ENCODE measurements at places on chromosomes 5 and 9.

- no peak for DNase-seq
These were observed 99.2 kb downstream of the PHF2 start for GRCh38 chr9:93675336-93676150.

- no peak for DNase-seq
These were observed 4.1 kb upstream of the MCCC2 start for GRCh38 chr5:71582945-71583584.

DNA sequence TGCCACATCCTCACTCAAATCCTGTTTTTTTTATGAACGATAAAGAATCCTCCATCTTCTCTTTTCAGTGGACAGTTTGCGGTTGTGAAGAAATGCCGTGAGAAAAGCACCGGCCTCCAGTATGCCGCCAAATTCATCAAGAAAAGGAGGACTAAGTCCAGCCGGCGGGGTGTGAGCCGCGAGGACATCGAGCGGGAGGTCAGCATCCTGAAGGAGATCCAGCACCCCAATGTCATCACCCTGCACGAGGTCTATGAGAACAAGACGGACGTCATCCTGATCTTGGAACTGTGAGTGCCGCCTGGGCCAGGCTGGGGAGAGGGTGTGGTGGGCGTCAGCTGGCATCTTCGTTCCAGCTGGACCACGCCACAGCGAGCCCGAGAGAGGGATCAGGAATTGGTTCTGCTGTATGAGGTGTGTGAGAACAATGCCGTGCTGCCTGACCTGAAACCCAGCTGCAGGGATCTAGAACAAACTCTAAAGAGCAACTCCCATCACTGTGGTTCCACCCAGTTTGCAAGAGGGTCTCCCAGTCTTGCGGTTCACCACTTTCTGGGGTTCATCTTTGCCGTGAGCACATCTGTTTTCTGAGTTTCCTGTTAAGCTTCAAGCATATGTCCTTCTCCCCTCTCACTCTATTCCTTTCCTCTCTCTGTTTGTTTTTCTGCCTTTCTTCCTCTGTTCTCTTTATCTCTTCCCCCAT lies 107.4 kb downstream of the DAPK1 start:
- DNase-seq, result no peak

GRCh38 chr9:92989561-92989960 lies 42.2 kb downstream of the FGD3 start:
- DNase-seq, result no peak

DNA sequence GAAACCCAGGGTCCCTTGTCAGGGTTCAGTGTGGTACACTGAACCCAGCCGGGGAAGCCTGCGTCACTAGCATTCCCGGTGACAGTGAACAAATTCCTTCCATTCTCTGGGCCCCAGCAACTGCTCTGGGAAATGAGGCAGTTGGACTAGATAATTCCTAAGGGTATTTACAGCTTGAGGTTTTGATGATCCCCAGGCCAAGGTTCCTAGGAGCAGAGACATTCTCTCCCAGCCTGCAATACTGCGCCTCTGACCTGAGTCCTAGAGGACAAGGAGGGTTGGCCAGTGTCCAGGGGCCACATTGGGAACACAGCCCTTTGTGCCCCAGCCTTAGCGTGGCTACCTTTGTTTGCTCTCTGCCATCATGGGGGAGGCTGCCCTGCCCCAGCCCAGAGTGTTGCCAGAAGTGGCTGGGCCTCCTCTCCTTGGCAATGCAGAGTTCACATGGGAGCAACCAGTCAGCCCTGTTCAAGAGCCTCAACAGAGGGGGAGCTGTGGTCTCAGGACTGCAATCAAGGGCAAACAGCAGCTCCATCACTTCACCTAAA lies 178.2 kb downstream of the SEC61B start:
- no peak for DNase-seq

DNA sequence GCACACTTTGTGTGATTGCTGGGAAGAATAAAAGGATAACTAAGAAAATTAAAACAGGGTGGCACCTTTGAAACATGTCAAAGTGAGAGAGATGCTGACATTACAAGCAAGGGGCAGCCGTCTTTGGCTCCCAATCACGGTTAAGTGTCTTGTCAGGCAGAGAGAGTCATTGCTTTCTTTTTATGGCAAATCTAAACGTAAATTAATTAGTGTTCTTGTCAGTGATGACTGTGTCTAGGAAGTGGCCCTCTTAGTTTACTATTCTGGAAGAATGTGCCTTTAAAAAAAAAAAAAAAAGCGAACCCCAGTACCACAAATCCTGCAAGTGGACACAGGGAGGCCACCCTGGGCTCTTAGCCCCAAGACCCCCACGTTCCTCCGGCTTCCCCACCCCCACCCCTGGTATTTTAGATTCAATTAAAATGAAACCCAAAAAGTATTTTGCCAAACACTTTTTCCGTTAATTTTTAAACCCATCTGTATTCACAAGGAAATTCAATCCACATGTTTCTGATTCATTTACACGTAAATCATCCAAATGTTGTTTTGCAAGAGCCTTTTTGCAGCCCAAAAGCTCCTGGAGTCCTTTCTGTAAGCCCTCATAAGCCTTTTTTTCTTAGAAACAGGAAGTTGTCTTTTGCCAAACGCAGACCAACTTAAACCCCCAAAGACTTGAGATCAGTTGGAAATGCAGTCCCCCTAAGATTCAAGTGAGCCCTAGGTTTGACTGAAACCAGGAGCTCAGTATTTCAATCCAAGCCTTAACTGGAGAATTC lies 399.3 kb downstream of the EBF1 start:
- no peak for DNase-seq

DNA sequence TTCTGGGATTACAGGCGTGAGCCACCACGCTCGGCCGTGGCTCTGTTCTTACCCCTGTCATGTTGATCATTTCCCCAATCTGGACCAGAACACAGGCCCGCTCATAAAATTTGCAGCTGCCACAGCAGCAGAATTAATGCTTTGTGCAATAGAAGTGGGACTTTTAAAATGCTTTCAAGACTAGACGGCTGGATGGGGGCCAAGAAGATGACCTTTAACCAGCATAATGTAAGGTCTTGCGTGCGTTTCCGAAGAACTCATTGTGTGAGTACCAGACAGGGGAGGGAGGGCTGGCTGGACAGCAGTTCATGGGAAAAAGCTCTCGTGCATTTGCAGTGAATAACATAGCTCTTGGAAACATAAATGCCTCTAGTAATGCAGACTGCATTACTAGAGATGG lies 3.5 kb upstream of the WDR38 start:
- DNase-seq, result no peak

GRCh38 chr5:76274571-76274970 lies 128.5 kb upstream of the IQGAP2 start:
- no peak for DNase-seq

DNA sequence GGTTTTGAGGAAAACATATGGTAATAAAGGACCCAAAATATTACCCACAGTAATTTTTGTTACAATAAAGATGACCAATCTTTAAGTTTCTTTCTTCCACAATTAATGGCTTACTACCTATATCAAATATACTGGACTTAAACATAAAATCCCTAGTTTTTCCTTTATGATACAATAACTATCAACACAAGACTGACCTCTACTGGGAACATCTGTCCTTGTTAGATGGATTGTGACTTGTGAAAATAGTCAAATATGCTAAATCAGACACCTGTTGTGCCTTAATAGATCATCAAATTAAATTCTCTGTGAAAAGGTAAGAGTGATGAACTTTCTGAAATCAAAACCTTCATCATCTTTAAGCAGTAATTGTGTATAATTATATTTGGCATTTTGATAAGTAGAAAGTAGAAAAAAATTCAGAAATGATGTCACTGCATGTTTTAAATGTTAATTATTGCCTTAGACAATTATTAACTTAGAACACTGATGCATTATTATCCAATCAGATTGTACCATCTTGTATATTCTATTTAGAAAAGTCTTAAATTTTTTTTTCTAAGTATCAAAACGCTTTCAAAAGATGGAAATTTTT lies 113.6 kb downstream of the DEPDC1B start:
- DNase-seq, result no peak

DNA sequence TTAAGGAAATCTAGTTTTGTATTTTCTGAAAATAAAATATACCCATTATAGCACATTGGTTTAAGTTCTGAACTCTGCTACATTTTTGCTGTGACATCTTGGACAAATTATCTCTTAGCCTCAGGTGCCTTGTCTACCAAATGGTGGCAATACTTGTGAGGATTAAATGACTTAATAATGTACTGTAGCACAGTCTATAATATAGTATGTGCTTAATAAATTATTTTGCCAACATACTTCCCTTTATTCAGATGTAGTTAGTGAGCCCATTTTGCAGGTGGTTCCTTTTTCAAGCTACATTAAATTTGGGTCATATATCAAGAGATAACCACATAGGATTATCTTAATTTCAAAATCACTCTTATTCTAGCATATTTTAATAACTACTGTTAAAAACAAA lies 3.2 kb downstream of the ETF1 start:
- no peak for DNase-seq

- no peak for DNase-seq
These were observed 81.1 kb upstream of the KLF9 start for GRCh38 chr9:70495514-70495913.

DNA sequence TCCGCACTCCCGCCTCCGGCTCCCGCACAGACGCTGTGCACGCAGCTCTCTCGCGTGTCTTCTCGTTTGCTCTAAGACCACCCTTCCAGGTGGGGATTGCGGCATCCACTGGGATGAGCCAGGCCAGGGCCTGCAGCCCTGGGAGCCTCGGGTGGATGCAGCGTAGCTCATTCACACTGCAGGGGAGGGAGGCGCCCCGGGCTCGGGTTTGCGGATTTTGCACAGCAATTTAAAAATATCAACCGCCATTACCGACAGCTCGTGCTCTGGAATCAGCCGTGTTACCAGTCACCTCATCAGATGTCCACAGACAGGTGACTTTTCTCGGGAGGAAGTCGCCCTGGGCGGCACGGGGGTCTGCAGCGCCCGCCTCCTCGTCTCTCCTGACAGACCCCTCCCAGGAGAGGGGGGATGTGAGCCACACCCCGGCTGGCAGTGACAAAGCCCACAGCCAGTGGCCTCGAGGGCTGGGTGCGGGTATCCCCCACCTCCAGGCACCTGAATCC lies 20.8 kb upstream of the SLC6A3 start:
- DNase-seq, result no peak

- peak; percentile 82 for DNase-seq
These were observed 77.1 kb downstream of the SUSD1 start for GRCh38 chr9:112097712-112098688.

GRCh38 chr9:107042606-107043005 lies 179.6 kb downstream of the ZNF462 start:
- no peak for DNase-seq

DNA sequence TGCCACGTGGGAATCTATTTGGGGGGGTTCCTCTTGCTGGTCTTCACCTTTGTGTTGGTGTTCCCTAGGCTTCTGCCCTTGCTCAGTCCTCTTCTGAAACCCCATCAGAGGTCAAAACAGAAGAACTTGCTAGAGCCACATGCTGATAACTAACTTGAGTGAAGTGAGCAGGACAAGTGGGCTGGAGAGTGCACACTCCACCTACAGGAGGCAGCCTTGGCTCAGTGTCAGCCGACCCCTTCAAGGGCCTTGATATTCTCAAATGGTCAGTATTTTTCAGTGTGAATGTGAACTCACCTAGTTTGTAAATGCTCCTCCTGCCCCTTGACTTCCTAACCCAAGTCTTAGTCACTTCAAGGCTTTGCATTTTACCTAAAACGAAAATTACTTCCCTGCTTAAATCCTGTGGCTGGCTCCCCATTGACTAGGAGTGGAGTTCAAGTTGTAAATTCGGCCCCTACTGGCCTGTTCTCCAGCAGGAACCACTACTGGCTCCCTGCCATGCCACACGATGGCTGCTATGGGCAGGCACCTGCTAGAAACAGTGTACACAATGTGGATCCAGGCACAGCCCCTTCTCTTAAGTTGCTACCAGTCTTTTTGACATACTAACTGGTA lies 3.6 kb upstream of the SLC1A3 start:
- DNase-seq, result no peak

- DNase-seq, result peak; percentile 68
These were observed 57.5 kb downstream of the ZNF510 start for GRCh38 chr9:96720435-96720834.

DNA sequence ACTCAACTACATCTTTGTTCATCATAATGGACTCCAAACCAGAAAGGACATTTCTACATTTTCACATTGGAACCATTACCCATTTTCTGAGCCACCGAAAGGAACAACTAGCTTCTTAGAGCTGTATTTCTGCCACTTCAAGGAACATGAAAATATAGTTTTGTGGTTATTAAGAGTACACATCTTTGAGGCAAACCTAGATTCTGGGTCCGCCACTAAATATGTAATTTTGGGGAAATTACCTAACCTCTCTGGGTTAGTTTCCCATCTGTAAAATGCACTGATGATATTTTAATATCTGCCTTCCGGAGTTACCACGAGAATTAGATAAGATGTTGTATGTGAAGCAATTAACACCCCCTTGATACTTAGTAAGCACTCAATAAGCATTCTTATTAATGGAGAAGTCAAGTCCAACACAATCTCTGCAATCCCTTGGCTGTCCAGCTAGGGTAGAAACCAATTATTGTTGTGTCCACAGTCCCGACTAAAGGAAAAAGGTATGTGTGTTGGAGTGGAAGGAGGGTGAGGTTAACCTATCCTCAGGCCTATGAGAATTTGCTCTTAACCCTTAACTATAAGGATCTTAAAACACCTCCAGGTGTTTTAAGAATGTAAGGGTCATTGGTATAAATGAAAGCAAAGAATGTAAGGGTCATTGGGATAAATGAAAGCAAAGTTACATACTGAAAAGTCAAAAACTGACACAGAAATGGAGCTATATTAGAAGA lies 94.0 kb upstream of the PTGER4 start:
- no peak for DNase-seq

Measured in NCI-H2029 treated with DMSO at 0.1 percent for 48 hours (cell line).